ENCODE measurements at places on chromosomes 3 and 15.

DNA sequence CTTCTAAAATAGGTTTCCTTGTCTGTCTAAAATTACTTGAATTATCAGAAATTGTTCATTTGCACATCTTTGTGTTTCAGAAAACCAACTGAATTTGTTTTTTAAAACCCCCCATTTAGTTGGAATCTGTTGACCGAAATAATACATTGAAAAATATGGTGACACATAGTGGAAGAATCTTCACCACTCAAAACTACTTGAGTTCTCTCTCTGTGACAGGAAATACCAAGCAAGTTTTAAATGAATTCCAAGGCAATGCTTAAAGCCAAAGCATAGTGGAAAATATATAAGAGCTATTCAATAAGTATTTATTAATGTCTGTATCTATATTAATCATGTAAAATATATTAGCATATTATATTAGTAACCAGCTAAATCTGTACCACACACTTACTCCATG lies 224.9 kb upstream of the COL8A1 start:
- no peak for DNase-seq

DNA sequence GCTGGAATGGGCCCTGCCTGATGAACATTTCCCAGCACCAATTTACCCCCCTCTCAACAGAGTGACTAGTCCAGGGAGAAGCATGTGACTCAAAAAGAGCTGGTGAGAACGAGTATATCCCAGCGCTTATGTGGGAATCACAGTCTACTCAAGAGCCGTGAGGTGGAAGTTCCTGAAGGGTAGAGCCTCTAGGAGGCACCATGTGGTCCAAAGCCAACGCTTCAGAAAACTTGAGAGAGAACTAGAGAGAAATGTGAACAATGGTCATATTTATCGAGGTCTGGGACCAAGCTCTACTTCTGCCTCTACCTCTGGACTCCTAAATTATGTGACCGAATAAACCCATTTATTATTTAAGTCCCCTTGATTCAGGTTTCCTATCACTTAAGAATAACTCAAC lies 111.0 kb upstream of the RAP2B start:
- no peak for DNase-seq

- DNase-seq = no peak
Observed at GRCh38 chr3:8112587-8112986, 389.0 kb upstream of the LMCD1 start.

DNA sequence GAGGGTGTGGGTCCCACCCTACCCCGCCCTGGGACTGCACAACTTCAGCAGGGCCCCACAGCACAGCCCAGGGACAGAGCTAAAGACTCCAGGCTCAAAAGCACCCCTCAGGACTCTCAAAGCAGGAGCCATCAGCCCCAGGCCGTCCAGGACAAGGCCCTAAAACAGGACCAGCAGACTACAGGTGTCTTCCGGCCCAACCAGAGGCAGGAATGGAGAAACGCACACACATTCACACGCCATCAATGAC lies 26.1 kb downstream of the ATRIP start:
- DNase-seq = no peak

DNA sequence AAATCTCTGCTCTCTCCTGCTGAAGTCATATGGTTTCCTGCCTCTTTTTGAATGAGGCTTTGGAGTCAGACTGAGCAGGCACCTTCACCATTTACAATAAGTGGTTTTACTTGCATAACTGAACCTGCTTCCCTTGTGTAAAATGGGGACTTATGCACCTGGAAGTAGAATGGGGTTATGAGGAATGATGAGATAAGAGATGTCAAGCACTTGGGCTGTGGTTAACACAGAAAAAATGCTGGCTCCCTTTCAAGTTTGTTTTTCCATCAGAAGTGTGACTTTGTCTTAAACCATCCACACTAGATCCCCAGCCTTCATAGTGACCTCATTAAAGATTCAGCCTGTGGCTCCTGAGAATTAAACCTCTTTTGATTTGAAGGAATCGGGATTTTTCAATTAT lies 5.2 kb downstream of the EXOSC7 start:
- DNase-seq = no peak

GRCh38 chr3:168186293-168186983 lies 90.7 kb upstream of the GOLIM4 start:
- no peak for DNase-seq

DNA sequence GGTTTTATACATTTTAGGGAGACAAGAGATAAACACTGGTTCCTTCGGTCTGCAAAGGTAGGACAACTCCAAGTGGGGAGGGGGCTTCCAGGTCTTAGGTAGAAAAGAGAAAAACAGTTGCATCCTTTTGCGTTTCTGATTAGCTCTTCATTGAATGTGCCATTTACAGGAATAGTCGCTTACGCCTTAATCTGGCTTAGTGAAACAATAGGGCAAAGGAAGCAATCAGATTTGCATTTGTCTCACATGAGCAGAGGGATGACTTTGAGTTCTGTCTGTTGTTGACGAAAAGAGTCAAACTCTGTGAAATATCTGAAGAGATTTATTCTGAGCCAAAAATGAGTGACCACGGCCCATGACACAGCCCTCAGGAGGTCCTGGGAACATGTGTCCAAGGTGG lies 166.0 kb upstream of the ATP10A start:
- no peak for DNase-seq

GRCh38 chr3:71416876-71417275 lies 166.7 kb downstream of the FOXP1 start:
- peak; percentile 64 for DNase-seq

DNA sequence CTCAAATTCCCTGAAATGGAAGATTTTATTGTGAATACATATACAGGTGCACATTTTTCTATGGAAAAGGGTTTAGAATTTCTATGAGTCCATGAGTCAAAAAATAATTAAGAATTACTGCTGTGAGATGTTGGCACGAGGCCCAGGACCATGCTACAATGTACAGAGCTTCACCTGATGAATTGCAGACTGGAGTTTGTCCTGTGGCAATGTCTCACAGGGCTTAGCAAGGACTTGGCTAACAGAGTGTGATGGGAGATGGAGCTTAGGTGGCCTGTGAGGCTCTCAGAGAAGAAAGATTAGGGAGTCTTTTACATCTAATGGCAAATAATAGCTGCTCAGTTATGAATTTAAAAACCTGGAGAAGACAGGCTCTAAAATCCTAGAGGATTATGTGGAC lies 219.5 kb upstream of the CBLB start:
- DNase-seq = no peak

DNA sequence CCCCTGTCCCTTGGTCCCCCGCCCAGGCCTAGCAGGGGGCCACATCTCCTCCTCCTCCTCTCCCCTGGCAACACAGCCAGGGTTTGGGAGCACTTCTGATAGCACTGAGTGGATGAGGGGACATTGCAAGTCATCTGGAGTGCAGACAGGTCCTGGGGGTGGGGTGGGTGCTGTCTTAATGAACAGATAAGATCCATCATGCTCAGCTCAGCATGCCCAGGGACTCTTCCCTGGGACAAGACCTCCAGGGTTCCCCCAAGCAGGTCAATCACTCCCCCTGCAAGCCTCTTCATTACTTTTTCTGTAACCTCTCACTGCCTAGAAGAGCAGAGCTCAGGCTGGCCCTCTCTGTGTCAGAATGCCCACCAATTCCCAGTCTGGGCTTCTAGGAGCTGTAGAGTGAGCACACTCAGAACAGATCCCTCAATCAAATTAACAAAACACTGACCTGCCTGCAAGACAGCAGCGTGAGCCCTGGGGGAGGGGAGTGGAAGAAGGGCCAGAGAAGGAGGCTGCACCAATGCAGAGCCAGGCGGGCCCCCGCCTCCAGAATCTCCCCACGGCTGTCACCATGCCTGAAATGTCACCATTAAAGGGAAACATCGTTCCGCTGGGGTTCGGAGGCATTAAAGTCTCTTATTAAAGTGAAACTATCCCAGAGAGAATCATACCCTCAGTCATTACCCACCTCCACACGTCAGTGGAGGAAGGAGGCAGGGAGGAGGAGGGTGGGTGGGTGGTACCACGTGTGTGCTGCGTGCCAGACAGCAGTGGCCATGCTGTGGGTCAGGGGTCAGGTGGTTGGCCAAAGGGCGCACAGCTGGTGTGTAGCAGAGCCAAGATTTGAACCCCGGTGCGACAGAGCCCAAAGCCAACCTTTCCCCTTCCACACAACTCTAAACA lies 114.7 kb upstream of the LINGO1 start:
- no peak for DNase-seq

- DNase-seq = no peak
Observed at GRCh38 chr15:49528289-49528688, 92.3 kb downstream of the FAM227B start.

GRCh38 chr3:10303785-10304184 lies 11.0 kb upstream of the GHRL start:
- no peak for DNase-seq

- DNase-seq = peak; percentile 64
Observed at GRCh38 chr3:63912768-63913588, 795 bp upstream of the SCAANT1 start.

GRCh38 chr3:134029256-134029733 lies 430 bp downstream of the SLCO2A1 start:
- no peak for DNase-seq

- DNase-seq = no peak
Observed at GRCh38 chr15:48560321-48561051, 85.0 kb downstream of the FBN1 start.

DNA sequence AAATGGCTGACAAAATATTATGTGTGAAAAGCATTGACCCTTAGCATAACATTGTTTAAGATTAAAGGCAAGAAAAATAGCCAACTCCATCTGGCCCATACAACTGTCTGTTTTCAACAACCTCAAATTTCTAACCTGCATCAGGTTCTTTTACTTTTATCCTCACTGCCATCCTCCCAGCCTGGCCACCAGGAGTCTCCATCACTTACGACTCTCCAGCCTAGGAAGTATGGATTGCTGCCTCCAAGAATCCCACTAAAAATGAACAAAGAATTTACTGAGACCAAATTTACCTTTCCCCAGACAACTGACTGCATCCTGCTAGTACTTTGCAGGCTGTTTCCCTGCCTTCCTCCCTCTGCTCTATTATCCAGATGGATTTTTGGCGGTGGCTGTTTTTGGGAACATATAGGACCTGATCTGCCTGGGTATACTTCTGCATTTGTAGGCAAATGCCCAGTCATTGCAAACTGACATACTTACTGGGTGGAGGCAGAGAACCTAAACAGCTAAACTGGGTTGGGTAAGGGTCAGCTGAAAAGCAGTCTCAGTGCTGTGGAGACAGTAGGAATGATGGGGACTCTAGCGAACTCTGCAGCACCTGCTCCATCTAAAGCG lies 144.2 kb downstream of the GHSR start:
- no peak for DNase-seq

DNA sequence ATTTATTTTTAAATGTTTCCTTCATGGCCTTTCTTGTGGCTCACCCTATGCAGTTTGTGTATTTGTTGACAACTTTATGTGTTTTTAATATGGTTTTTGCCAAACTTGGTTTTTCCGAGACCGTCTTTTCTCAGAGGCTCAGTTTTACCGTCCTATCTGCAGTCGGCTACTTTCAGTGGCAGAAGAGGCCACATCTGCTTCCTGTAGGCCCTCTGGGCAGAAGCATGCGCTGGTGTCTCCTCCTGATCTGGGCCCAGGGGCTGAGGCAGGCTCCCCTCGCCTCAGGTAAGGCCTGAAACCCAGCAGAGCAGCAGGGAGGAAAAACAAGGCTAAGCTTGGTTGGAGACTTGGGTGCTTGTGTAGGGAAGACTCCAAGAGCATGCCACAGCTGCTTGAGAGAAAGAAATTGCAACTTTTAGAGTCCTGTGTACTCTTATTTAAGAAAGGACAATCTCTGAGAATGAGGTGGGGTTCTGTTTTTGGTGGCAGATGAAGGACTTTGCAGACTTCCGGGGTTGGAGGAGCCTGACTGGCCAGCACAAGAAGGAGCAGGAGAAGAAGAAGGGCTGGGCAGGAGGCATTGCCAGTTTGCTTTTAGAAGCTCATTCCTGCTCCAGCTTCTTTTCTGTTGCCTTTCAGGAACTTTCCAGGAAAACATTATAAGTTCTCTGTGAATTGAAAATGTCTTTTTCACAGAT lies at the start of gene TIGIT:
TSS of gene TIGIT (plus strand) at position 191 of the 698 bp plus-strand sequence. CDS start at position 225, 34 bp downstream.
- DNase-seq = no peak

DNA sequence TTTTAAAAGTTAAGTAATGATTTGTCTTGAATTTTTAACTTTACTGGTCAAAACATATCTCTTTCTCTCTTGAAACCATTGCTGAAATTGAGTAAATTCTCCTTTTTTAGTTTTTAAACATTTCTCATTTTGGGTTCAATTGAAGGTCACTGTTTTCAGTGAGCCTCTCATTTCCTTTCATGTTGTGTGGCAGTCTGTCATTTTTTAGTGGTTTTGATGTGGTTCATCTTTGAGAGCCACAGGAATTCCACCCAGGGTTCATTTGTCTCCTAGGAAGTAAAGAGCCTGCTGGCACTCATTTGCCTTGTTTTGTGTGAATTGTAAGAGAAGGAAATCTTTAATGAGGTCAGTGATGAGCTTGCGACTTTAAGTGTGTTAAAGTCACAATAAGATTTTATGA lies 10.4 kb downstream of the CLDN11 start:
- no peak for DNase-seq

DNA sequence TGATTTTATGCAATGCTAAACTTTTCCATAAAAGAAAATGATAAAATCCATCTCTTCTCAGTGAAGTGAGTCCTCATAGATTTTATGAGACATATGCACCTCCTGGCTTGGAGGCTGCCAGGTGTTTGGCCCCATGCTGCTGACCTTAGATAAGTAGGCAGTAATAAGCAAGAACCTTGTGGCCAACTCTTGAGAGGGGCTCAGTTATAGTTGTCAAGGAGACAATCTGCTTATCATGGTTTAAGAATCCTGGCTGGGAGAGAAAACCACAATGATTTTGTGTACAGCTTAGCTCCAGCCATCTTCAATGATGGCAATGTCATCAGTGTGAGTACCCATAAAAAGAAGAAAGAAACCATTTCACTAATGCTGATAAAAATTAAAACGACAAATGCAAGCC lies 252.1 kb downstream of the CPNE4 start:
- DNase-seq = no peak

DNA sequence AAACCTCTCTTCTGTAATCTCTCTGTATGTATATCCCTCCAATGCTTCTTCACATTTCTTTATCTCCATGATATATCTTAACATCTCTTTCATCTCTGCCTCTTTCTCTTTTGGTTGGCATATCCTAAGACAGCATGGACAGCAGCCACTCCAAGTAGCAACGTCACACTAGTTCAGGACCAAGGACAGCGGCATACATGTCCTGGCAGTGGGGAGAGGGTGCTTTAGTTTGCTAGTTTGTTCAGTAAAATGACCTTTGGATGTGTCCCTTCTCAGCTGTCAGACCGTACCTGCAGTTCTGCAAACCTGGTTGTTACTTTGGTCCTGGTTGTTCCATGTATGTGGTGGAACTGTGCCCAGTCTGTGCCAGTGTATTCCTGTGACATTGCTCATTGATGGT lies 225.6 kb upstream of the ROPN1 start:
- peak; percentile 73 for DNase-seq

Measured in activated naive CD4-positive, alpha-beta T cell treated with anti-CD3 and anti-CD28 coated beads, Interleukin-2, amount 10 ng/mL, durations not matched to agents 7 days and 5 days (primary cell).